ENCODE measurements at places on chromosomes 12 and 14. TPM values are rescaled to one million over a fixed set of nuclear protein-coding genes. Genes with fewer than 3 reads are reported as not detected.

The KRT3 gene
- total RNA-seq = not detected

The RNASE2 gene
- not detected for total RNA-seq

The TBX3 gene
- total RNA-seq = 5.2 TPM

The CHMP4A gene
- 50.4 TPM for total RNA-seq

The ACOT6 gene
- not detected for total RNA-seq

The TDRD9 gene
- total RNA-seq = 0.62 TPM

The CACNA1C gene
- total RNA-seq = not detected

The RNASE7 gene
- 5.5 TPM for total RNA-seq

The RALGAPA1 gene
- total RNA-seq = 14.9 TPM

The EFS gene
- 10.1 TPM for total RNA-seq
